ENCODE measurements at places on chromosomes 2 and 18. TPM values are rescaled to one million over a fixed set of nuclear protein-coding genes. Genes with fewer than 3 reads are reported as not detected.

DNA sequence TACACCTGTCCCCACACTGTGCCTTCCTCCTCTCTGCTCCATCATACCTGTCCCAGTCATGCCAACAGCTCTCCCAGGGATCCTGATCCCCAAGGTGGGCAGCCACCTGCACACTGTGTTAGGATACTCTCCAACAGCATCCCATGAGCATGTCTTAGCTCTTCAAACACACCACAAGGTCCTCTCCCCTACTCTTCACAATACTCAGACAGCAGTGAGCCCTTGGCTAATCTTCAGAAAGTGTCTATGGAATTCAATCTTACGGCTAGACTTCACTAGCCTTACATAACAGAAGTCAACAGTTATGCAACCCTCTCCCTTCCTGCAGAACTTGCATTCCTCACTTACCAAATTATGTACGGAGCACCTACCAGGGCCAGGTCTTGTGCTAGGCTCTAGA lies 79.9 kb downstream of the MYO5B start:
- no peak for DNase-seq
- no peak overlapping the region for H3K4me3 ChIP-seq
- H3K36me3 ChIP-seq: no peaks in the 10 kb centered on the region
- H3K27me3 ChIP-seq: no peaks in the 10 kb centered on the region
- H3K27ac ChIP-seq: no peak overlapping the region

DNA sequence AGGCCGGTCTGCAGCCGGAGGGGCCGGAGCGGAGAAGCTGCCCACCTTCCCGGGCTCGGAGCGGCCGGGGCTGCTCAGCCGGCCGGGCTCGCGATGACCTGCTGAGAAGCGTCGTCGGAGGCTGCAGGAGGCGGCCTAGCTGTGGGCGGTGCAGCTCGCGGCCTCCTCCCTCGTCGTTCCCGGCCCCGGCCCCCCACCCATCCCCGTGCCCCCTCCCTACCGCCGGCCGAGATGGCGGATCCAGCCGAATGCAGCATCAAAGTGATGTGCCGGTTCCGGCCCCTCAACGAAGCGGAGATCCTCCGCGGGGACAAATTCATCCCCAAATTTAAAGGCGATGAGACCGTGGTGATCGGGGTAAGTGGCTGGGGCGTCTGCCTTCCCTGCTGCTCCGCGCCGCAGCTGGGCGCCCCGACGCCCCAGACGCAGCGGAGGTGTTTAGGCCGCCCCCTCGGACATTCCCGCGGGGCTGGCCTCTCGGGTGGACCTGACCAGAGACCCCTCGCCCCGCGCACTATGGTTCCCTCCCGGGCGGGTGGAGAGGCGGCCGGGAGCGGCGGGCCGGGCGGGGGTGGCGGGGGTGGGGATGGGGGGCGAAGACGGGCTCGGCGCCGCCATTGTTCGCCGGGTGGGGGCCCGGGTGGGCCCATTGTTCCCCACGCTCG lies 492 bp downstream of the KIF5C start:
- DNase-seq: no peak
- no peak overlapping the region for H3K4me3 ChIP-seq
- H3K36me3 ChIP-seq: no peaks in the 10 kb centered on the region
- no peaks in the 10 kb centered on the region for H3K27me3 ChIP-seq
- no peak overlapping the region for H3K27ac ChIP-seq

GRCh38 chr2:1621501-1621900 lies 122.8 kb downstream of the PXDN start:
- H3K4me1 ChIP-seq: no peaks in the 10 kb centered on the region
- no peaks in the 10 kb centered on the region for H3K27me3 ChIP-seq
- no peaks in the 10 kb centered on the region for H3K36me3 ChIP-seq
- DNase-seq: no peak
- H3K4me3 ChIP-seq: no peak overlapping the region
- no peak overlapping the region for H3K27ac ChIP-seq

The TMEM247 gene
- total RNA-seq: not detected

The IRS1 gene
- 4.4 TPM for total RNA-seq

- H3K27ac ChIP-seq: no peak overlapping the region
- DNase-seq: no peak
- no peaks in the 10 kb centered on the region for H3K36me3 ChIP-seq
Measured at GRCh38 chr2:20590704-20591515, 60.0 kb downstream of the HS1BP3 start.

The IHH gene
- 0.24 TPM for total RNA-seq

The ASXL2 gene
- total RNA-seq: 30.9 TPM

The SPEG gene
- total RNA-seq: 11.8 TPM

The TM4SF20 gene
- total RNA-seq: not detected

The SLC9A4 gene
- 0.13 TPM for total RNA-seq

DNA sequence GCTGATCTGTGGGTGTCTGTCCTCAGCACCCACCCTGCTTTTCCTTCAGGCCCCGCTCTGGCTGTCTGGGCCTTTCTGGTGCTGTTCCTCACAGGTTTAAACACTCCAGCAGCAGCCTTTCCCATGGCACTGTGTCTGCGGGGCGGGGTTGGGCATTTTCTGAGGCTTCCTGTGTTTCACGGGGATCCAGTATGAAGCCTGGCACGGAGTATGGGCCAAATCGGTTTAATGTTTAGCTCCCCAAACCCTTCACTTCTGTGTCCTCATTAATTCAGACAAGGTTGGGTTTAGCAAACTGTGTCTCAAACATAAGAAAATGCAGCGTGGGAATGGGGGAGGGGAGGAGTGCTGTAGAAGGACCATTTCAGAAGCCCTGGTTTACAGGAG lies 44.9 kb downstream of the HPCAL1 start:
- H3K4me1 ChIP-seq: peaks cover 40% of the 10 kb centered on the region
- no peak overlapping the region for H3K4me3 ChIP-seq
- no peak for DNase-seq
- no peak overlapping the region for H3K27ac ChIP-seq
- H3K36me3 ChIP-seq: no peaks in the 10 kb centered on the region

- no peak overlapping the region for H3K4me3 ChIP-seq
- H3K27ac ChIP-seq: no peak overlapping the region
- DNase-seq: no peak
- H3K36me3 ChIP-seq: peaks cover 3% of the 10 kb centered on the region
- H3K4me1 ChIP-seq: no peaks in the 10 kb centered on the region
Measured at GRCh38 chr18:58048081-58048642, 4.1 kb downstream of the NEDD4L start.

All from naive thymus-derived CD4-positive, alpha-beta T cell (primary cell).